ENCODE measurements at places on chromosomes 6 and 20.
A peak's percentile ranks its signal among the peaks of the same experiment; 100 is the strongest.

DNA sequence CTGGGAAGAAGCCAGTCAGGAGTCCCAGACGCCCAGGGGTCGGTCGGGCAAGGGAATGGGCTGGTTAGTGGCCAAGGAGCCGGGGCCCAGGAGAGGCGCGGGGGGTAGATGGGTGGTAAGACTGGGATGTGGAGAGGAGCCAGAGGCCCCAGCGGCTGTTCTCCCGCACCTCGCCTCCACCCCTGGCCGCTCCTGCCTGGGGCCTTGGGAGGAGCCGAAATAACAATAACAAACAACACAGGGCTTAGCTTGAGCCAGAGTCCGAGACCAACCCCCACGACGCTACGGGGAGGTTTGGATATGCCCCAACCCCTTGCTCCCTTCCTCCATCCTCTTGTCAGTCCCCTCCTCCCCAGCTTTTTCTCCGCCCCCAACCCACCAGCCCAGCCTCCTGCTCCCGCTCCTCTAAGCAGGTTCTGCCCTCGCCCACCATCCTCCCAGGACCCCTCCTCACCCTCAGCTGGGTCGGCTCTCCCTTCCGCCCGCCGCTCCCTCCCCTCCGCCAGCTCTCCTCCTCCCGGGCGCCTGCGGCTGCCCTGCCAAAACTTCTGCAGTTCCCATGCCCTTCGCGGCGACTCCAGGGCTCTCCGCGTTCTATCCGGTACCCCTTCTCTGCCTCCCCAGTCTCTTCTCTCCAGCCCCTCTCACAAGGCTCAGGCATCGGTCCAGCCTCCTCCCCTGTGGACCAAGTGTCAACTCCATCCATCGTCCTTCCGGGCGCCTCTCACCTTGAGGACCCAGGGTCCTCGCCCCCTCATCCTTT is 1.1 kb downstream of the RNF39 start:
- no peak for DNase-seq

GRCh38 chr6:37685261-37685660 is 12.4 kb downstream of the MDGA1 start:
- DNase-seq, result no peak

GRCh38 chr6:79600812-79601609 is 30.1 kb upstream of the SH3BGRL2 start:
- DNase-seq, result no peak

GRCh38 chr6:105744815-105745214 is 341.3 kb upstream of the PRDM1 start:
- DNase-seq, result peak; percentile 79

GRCh38 chr20:44807051-44807683 is 3.2 kb downstream of the RIMS4 start:
- no peak for DNase-seq

DNA sequence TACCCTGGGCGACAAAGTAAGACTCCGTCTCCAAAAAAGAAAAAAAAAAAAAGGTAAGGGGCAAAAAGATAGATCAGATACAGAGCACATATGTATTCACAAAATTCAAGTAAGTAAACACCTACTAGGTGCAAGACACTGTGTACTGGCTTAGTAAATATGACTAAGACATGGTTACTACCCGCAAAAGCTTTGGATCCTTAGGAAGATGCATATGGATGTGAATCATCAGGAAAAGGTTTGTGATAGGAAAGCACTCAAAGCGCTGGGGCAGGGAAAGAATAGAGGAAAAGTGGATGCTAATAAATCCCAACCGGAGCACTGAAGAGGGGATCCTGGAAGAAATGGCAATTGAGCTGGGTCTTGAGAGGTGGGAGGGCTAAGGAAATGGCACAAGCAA is 118.8 kb upstream of the FAM184A start:
- no peak for DNase-seq

GRCh38 chr6:135089901-135090300 is 35.3 kb upstream of the HBS1L start:
- no peak for DNase-seq

- DNase-seq, result peak; percentile 22
These were observed 19.8 kb downstream of the DSE start for GRCh38 chr6:116390581-116390980.

DNA sequence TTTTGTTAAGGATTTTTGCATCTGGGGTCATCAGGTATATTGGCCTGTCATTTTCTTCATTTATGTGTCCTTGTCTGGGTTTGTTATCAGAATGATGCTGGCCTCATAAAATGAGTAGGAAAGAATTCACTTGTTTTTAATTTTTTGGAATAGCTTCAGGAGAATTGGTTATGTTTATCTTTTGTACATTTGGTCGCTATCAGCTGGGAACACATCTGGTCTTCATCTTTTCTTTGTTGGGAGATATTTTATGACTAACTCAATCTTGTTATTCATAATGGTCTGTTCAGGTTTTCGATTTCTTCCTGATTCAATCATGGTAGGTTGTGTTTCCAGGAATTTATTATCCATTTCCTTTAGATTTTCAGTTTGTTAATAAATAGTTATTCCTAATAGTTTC is 207.5 kb upstream of the ASCC3 start:
- no peak for DNase-seq

DNA sequence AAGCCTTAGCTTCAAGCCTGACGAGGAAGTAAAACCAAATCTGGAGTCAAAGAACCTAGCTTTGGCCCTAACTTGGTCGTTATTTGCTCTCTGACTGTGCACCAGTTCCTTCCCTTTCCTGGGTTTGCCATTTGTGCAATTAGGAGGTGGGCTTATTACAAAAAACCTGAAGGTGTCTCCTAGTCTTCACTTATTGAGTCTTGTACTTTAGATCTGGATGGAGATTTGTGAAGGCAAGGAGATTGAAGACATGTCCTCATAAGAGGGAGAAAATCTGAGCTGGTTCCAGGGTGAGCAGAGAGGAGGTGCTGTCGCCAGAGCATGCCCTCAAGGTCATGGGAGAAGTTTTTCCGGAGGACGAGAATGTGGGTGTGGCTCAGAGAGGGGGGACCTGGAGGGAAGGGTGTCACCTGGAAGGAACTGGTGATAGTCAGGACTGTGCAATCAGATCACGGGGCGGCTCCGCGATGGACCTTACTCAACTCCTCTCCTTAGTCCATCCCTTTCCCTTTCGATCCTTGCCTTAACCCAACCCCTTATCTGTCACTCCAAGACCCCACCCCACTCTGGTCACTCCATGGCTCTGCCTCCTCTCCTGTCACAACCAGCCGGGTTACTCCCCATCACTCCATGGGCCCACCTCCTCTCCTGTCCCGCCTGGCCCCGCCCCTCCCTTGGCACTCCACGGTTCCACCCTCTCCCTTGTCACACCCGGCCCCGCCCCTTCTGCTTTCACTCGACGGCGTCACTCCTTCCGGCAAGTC is 588 bp upstream of the ACSS2 start:
- no peak for DNase-seq

GRCh38 chr6:116365743-116366142 is 5.0 kb upstream of the DSE start:
- no peak for DNase-seq

GRCh38 chr6:24929242-24929641 is 6.5 kb downstream of the RIPOR2 start:
- no peak for DNase-seq

DNA sequence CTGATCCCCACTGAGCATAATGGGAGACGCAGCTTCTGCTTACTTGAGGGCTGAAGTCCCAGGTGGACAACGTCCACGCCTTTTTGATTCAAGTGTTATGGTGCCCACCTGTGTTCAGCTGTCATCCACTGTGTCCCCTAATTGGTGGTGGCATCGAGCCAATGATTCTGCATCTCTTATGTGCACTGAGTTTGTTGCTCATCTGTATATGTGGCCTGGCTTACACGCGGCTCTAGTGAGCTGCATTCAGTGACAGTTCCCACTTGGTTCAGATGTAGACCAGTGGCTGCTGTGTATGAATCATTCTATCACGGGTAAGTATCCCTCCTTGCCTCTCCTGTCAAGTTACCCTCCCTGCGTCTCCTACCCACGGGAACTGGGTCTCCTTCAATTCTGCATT is 131.2 kb upstream of the CLDN20 start:
- DNase-seq, result no peak

- DNase-seq, result no peak
These were observed 184.3 kb downstream of the JARID2 start for GRCh38 chr6:15430186-15430585.

DNA sequence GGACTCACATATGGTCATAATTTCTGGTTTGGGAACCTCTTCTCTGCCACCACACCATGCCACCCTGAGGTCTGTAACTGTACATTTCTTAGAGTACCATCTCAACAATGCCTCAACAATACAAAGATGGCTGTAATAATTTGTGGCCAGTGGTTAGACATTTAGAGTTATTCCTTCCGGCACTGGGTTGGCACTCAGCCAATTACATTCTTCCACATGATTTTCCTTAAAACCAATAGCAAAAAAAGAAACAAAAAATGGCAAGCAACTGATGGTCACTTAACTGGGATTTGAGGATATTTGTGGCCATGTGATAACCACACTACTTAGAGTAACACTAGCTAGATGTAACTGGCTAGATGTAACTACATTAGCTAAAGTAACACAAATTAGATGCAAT is 79.9 kb downstream of the SEL1L2 start:
- no peak for DNase-seq

GRCh38 chr20:17884307-17885003 is 84.1 kb downstream of the SNX5 start:
- DNase-seq, result no peak

DNA sequence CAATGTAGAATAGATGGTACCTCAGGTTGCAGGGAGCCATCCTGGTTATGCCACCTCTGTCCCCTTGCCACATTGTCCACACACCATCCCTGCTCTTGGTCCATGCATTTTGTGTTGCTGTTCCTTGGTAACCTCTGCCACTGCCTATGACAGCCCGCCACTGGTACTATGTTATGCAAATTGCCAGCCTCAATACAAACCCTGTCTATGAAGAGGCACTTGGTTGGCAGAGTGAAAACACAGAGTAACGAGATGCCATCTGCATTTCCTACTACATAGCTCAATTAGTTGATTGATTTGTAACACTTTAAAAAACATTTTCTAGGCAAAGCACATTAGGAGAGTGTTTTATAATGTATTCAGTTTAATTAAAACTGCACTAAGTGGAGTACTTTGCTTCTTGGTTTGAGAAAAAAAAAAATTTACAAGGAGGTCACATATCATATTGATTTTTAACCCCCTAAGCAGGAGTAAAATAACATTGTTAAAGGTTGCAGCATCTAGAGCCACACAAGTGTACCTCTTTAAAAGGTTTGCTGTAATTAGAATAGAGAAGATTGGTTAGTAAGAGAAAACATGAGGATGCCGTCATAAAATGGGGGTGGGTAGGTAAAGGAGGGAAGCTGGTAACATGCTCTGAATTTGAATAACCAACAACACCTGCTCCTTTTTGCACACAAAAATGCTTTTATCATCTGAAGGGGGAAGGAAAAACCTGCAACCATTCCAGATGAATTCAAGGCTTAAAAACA is 817.1 kb downstream of the KIF16B start:
- no peak for DNase-seq

GRCh38 chr6:22145823-22146677 is 150.8 kb downstream of the PRL start:
- peak; percentile 22 for DNase-seq

DNA sequence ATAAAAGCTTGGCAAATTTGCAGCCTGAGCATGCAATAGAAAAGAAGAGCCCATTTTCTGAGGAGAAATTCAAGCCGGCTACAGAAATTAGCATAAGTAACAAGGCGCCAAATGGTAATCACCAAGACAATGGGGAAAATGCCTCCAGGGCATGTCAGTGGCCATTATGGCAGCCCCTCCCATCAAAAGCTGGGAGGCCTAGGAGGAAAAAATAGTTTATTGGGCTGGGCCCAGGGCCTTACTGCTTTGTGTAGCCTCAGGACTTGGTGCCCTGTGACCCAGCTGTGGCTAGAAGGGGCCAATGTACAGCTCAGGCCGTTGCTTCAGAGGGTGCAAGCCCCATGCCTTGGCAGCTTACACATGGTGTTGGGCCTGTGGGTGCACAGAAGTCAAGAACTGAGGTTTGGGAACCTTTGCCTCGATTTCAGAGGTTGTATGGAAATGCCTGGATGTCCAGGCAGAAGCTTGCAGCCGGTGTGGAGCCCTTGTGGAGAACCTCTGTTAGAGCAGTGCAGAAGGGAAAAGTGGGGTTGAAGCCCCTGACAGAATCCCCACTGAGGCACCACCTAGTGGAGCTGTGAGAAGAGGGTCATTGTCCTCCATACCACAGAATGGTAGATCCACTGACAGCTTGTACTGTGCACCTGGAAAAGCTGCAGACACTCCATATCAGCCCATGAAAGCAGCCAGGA is 328.5 kb upstream of the MAP3K7 start:
- DNase-seq, result no peak

GRCh38 chr6:159380114-159380513 is 210.9 kb downstream of the FNDC1 start:
- no peak for DNase-seq

DNA sequence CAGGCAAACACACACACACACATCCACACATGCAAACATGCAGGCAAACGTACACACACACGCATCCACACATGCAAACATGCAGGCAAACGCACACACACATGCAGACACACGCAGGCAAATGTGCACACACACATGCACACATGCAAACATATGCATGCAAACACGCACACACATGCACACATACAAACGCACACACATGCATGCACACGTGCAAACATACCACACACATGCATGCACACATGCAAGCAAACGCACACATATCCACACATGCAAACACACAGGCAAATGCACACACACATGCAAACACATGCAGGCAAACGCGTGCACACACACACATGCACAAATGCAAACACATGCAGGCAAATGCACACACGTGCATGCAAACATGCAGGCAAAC is 46.9 kb upstream of the RIN2 start:
- DNase-seq, result no peak

DNA sequence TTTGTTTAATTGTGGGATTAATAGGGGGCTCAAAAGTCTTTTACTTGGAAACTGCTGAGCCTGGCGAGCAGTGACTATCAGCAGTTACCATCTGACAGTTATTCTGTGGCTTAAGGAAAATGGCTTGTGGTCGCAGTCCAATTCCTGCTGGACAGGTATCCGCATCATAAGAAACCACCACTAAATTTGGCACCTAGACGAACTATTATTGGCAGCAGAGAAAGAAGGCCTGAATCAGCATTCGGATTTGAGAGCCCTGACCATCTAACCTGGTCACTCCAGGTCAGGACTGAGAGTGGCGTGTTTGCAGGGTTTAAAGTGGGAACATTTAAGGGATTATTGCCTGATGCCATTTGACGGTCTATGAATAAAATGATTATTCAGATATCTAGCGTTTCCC is 146.4 kb downstream of the RPS12 start:
- no peak for DNase-seq

GRCh38 chr6:110728501-110728900 is 86.8 kb downstream of the CDK19 start:
- no peak for DNase-seq

GRCh38 chr6:74087899-74088298 is 391.9 kb downstream of the CD109 start:
- DNase-seq, result no peak

GRCh38 chr6:154187203-154187602 is 148.2 kb downstream of the OPRM1 start:
- DNase-seq, result no peak

GRCh38 chr20:58852543-58853271 is at the start of gene GNAS:
TSS of gene GNAS (plus strand) at chr20:58852716.
- peak; percentile 64 for DNase-seq

DNA sequence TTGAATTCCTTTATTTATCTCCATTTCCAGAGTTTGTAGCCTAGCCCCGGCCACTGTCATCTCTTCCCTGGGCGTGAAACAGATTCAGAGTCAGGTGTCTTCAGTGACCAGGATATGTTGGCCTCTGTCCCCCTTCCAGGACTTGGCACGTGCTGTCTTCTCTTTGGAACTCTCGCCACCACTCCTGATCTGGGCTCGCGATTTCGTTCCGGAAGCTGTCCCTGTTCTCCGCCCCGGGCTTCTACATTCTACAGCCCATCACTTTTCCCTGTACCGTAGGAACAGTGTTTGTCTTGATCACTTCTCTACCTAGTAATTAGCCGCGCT is 739 bp downstream of the GSS start:
- no peak for DNase-seq
